Stimulated activated CD8-positive, alpha-beta memory T cell treated with anti-CD3 and anti-CD28 coated beads, Interleukin-7, amount 100 ng/mL, for 48 hours (primary cell): ENCODE measurements at places on chromosomes 3 and 15.

- no peak for DNase-seq
These were observed 4.6 kb downstream of the FAM3D start for GRCh38 chr3:58661836-58662420.

DNA sequence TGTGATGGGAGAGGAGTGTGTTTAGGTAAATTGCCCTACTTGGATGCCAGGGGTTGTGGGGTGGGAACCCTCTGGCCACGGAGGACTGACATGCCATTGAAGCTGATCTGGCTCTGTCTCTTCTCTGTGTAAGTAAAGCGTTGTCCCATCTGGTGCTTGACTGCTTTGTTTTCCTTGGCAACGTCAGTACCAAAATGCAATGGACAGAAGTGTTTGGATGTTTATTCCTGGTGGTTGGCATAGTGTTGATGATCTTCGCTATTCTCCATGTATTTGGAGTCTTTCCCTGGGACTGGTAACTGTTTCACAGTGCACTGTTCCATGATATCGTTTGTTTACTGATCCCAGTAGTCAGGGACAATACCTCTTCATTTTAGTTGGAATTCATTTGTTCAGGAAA, 130.5 kb upstream of the MCTP2 start:
- DNase-seq: no peak

DNA sequence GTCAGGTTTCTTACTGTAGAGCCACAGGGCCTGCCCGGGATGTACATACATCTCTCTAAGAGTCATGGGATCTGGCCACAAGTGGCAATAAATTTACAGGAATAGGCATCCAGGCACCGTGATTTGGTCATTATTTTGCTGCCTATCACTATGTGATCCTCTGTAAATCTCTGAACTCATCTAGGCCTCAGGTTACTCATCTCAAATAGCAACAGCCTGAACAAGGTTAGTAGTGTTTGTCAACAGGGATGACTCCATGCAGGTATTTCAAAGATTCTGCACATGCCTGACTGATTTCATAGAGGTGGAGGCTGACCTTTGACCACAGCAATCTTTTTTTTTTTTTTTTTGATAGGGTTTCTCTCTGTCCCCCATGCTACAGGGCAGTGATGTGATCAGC, 88.8 kb upstream of the TBL1XR1 start:
- DNase-seq: no peak

GRCh38 chr3:129352045-129352444, 73.4 kb downstream of the HMCES start:
- DNase-seq: no peak

GRCh38 chr3:69079269-69080159, 651 bp downstream of the UBA3 start:
- DNase-seq: no peak

GRCh38 chr15:73946795-73947370, 20.6 kb downstream of the LOXL1 start:
- DNase-seq: no peak

- no peak for DNase-seq
These were observed 1.8 kb upstream of the PCBP4 start for GRCh38 chr3:51968883-51969678.

GRCh38 chr3:115627180-115628074, 4.1 kb downstream of the GAP43 start:
- no peak for DNase-seq

GRCh38 chr3:139117883-139118760, 73.4 kb upstream of the PRR23C start:
- no peak for DNase-seq

- DNase-seq: no peak
These were observed 28.7 kb upstream of the SEMA6D start for GRCh38 chr15:47688573-47689086.

DNA sequence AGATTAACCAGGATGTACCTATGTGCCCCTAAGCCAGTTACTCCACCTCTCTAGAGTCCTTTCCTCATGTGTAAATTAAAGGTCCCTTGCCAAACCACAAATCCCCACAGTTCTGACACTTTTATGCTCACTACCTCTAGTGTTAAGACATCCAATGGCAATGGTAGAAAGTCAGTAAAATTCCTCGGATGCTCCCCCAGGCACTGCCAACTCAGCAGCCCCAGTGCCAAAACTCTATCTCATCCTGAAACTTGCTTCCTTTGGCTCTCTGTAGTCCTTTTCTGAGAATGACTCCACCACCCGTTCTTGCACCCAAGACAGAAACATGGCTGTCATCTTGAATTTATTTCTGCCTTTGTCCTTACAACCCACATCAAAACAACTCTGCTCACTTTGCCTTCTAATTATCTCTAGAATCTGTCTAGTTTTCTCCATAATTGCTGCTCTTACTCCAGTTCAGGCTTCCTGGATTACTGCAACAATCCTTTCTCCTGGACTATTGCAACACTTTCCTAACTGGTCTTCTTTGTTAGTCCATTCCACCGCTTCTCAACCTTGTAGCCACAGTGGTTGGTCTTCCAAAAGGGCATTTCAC, 41.6 kb downstream of the MB21D2 start:
- DNase-seq: no peak

DNA sequence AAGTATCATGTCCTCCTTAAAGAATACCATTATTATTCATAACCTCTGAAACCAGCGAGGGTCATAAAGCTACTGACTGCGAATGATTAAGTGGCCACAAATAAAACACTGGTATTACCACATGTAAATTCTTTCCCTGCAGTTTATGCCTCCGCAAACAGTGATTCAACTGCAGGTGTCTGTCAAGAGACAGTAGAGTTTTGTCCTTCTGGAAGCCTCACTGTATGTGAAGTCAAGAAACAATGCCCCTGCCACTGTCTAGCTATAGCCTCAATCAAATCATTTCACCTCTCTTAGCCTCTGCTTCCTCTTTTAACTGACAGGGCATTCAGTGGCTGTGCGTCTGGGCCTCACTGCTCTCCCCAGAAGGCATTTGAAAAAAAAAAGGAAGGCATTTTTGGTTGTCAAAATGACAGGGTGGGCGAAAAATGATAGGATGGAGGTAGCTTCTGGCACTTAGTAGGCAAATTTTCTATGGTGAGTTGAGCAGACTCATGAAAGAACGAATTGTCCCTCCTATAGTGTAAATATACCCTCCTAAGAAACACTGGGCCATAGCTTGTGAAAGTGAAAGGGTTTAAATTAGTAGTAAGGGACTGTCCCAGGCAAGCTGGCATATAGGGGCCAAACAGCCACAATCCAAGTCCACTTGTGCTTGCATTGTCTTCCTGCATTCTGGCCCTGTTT, 66.7 kb downstream of the FILIP1L start:
- DNase-seq: no peak

DNA sequence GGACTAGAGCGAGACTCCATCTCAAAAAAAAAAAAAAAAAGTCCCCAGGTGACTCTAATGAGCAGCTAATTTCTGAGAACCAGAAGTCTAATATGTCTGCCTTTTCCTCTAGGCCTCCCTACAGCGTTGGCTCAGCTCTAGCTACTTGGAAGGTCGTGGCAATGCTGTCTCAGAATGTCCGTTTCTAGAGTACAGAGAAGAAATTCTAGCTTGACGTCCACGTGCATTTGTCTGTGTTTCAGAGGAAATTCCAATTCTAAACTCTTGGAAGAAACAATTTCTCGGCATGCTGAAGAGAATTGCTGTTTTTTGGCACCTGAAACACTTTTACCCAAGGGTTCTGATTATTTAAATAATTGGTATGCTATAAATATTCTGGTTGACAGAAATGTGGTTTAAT, 78.8 kb downstream of the SOX2 start:
- DNase-seq: no peak

GRCh38 chr15:98651036-98651481, 2.7 kb downstream of the IGF1R start:
- DNase-seq: no peak
